ENCODE measurements at places on chromosomes 7 and 10.

GRCh38 chr7:81206667-81207360, 288.0 kb upstream of the SEMA3C start:
- DNase-seq = no peak

GRCh38 chr7:76296743-76297740, 5.4 kb upstream of the HSPB1 start:
- peak; percentile 93 for DNase-seq

DNA sequence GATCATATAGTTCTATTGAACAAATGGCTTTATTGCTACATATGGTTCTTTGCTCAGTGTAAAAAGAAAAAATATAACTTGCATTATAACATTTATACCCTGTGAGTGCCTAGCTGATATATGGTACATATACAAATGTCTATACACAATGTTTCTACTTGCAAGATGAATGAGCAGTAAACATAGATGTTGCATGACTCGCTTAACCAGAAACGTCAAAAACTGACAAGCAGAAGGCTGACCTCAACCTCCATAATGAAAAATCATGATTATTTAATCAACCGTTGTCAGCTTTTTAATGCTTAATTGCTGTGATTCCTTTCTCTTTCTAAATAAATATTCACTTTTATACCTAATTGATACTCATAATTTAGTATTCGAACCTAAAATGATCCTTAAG, 183.3 kb downstream of the PTN start:
- DNase-seq = no peak

DNA sequence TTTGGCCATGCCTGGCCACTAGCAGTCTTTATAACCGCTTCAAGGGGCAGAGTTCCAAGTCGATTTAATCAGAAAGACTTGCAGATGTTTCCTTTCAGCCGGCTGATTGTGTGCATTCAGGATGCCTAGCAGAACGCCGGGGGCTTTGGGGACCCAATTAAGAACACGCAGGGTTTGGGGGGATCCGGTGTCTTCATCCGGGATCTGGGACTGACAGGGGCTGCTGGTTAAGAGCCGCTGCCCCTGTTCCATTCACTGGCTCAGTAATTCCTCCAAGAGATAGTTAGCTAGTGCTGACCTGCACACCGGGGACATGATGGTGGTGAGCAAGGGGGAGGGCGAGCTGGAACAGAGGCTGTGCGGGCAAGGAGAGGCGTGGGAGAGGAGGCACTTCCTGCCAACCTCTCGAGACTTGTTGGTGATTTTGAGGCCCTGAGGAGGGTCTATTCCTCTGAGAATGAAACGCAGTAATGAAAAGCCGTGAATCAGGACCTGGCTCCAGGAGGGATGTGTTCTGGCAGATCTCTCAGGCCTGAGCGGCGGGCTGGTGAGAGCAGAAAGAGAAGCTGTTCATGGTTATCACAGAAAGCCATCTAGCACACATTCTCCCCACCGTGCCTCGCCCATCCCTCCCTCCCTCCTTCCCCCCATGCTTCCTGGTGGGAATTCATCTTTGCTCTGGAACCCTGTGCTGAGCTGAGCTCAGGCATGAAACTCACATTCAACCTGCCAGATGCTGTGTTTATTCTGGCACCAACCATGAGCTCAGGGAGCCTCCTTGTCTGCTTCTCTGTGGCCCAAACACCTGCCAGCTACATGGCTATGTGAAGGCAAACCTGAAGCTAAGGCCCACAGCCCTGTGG, 152.0 kb downstream of the CCDC3 start:
- DNase-seq = no peak

GRCh38 chr10:28959850-28960501, 282.7 kb downstream of the BAMBI start:
- DNase-seq = peak; percentile 19

GRCh38 chr7:55156919-55157763, 138.3 kb downstream of the EGFR start:
- DNase-seq = no peak

GRCh38 chr10:60914690-60915141, 29.3 kb downstream of the RHOBTB1 start:
- DNase-seq = peak; percentile 93

DNA sequence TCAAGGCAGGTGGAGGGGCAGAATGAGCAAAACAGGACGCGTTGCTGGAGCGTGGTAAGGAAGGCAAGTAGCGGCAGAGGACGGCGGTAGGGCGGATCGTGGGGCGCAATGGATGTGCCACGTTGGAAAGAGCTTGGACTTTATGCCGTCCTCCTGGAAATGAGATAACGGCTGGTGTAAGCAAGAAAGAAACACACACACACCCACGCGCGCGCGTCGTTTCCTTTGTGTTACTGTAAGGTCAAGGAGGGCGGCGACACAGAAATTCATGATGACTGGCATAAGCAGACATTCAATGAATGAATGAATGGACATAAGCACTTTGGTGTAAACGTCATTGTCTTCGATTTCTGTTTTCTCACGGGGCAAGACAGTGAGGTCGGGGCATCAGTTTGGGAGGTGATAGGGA, 683 bp upstream of the ENTPD7 start:
- peak; percentile 55 for DNase-seq

GRCh38 chr10:79322616-79323543, 24.4 kb upstream of the PPIF start:
- peak; percentile 92 for DNase-seq

DNA sequence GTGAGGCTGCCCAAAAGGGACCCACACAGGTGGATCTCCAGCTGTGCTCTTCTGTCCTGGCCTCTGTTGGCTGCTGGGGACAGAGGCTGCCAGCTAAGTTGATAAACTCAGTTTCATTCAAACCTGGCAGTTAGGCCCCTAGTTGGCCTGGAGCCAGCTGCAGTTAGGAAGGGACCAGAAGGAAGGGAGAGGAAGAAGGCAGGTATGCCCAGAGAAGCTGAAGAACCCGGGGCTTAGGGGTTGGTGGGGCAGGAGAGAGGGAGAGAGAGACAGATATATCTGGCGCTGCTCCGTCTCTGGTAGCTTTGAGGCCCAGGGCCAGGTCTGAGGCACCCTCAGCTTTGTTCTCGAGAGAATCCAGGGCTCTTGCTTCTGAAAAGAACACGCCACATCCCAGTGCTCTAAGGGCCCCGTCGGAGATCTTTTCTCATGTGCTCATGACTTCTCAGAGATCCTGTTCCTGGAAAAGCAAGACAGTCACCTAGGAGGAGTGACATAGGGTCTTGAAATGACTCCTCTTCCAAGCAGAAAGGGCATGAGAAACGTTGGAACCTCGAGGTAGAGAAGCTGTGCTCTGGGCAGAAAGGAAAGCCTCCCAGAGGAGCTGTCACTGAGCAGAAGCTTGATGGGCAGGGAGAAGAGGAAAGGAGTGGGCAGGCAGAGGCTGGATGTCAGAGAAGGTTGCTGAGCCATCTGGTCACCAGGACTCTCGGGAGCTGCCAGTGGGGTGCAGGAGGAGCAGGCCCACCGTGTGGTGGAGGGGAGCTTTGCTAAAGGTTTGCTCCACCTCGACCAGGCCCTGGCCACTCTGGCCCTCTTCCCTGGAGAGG, 153.6 kb downstream of the ARHGAP21 start:
- no peak for DNase-seq

- peak; percentile 90 for DNase-seq
Observed at GRCh38 chr7:129952653-129953560, at the start of gene UBE2H. TSS of gene UBE2H (minus strand) at chr7:129952960. CDS start at chr7:129952555, 405 bp downstream.

DNA sequence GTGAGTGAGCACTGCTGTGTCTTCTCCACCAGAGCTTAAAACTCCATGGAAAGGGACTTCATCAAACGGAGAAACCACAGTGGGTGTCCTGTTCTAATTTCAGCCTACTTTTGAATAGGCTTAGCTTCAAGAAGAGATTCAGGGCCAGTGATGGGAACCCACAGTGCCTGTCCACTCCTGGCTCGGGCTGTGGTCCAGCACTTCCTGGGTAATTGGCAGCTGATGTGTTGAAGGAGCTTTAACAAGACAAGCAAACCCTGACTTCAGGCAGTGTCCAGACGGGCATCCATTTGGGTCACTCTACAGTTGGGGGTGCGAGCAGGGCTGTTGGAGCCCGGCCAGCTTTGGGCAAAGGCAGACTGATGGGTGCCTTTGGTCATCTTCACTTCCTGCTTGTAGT, 14.5 kb downstream of the VWC2 start:
- no peak for DNase-seq

GRCh38 chr7:92313055-92313454, 67.3 kb downstream of the ANKIB1 start:
- no peak for DNase-seq

Measured in IMR-90 (cell line).